ENCODE measurements at places on chromosomes 12 and 14.

- DNase-seq = no peak
Observed at GRCh38 chr12:49260166-49260565, 4.7 kb upstream of the TUBA1C start.

DNA sequence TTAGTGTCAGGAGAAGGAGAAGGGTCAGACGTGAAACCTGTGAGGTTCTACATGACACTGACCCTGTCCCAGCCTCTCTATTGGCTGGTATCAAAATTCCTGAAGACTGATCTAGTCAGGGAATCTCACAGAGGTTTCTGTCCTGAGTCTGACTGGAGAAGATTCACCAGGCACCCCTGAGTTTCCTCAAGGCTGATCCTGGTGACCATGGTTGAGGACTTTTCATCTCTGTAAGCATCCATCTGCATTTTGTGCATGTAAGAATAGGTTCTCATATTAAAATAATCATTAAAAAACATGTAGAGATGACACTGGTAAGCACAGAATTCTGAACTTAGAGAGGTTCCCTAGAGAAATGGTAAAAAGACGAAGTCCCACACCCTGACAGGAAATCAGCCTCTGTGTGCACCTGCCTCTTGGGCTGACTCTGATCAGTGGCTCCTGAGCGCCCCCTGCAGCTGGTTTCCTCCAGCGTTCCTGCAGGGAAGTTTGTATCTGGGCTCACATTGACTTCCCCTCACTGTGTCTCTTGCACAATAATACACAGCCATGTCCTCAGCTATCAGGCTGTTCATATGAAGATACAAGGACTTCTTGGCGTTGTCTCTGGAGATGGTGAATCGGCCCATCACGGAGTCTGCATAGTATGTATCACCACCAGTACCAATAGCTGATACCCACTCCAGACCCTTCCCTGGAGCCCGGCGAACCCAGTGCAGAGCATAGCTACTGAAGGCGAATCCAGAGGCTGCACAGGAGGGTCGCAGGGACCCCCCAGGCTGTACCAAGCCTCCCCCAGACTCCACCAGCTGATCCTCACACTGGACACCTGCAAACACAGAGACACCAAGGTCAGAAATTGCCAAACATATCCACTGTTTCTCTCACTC lies 991.9 kb downstream of the TMEM121 start:
- peak; percentile 11 for DNase-seq

DNA sequence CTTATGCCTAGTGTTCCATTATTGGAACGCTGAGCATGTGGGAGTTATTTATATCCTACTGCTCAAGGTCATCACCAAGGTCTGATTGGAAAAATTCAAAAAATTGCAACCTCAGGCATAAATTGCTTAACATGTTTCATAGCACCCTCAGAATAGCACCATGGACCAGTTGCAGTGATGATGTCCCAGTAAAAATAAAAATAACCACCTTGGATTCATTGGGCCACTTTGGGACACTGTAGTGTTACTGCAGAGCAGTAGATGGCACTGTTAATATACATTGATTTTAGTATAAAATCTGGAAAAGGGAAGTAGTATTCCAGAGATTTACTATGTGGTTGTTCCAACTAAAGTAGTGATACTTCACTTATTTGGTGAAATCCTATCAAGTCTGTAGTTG lies 31.0 kb upstream of the PTCSC3 start:
- DNase-seq = no peak

DNA sequence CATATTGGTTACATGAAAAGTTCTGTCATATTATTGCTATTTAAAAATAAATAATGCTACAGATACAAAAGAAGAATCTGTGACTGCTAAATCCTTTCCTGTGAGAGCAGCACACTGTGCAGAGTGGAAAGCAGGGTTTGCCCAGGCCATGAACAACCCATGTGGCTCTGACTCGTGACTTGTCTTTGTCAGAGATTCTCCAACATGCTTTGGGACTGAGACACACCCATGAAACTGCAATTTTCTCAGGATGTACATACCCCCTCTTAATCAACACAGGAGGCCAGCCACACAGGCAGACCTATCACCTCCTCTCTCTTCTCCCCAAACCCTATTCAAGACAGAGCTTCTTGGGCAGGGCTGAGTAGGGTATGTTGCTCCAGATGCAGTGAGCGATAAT lies 96.8 kb upstream of the NTF3 start:
- DNase-seq = no peak

- no peak for DNase-seq
Observed at GRCh38 chr12:113136128-113136989, 798 bp upstream of the RASAL1 start.

- no peak for DNase-seq
Observed at GRCh38 chr14:32432813-32433538, 103.9 kb downstream of the AKAP6 start.

DNA sequence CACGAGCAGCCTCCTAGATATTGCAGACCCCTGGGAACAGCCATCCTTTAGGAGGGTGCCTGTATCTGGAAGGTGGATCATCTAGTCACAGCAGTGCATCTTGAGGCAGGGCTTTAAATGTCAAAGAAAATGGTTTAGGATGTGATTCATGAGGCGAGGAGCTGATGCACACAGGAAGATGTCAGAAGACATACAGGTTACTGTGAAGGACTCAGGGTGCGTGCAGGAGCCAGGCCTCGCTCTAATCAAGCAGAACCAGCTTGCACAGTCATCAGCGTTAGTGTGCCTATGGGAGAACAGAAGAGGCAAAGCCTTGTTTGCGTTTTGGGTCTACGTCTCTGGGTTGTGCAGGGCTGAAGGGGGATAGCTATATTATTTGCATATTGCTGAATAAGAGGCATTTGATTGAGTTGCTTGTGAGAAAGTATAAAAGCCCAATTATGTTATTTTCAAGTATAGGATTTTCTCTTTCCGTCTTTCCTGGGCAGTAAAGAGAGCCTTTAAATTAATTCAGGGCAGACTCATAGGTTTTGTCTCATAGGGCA lies 77.3 kb upstream of the RPH3A start:
- no peak for DNase-seq

DNA sequence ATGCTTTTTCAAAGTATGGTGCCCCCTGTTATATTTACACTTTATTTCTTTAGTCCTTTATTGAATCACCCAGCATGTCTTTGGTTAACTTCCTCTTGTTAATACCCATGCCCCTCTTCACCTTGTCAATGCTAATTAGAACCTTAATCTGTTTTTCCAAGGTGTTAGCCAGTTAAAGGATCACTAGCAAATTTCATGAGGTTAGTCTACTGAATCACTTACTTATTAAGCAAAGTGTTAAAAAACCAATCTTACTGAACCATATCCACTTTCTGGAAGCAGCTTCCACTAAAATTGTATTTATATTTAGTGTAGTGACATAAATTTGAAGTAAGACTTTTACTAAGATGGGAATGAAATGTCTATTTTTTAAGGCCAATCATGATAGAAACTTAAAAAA lies 27.9 kb downstream of the TAOK3 start:
- no peak for DNase-seq

DNA sequence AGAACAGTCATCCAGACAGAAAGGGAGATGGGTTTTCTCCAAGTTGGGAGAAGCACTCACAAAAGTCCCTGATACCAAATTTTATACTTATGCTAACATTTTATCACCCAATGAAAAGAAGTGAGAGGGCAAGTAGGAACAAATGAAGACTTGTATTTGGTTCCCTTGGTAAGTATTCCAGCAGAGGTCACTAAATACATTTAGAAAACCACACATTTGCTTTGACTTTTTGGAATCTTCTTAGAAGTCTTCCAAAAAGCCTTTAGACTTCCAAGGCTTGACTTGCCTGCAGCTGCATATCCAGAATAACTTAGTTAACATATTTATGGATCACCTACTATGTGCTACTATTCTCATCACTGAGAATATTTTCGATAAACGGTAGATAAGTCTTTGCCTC lies 3.1 kb upstream of the GYS2 start:
- no peak for DNase-seq

- DNase-seq = no peak
Observed at GRCh38 chr12:129791396-129791795, 112.4 kb downstream of the TMEM132D start.

- DNase-seq = no peak
Observed at GRCh38 chr12:3603576-3603975, 112.6 kb downstream of the PRMT8 start.

GRCh38 chr12:12406762-12407161 lies 49.9 kb downstream of the BORCS5 start:
- no peak for DNase-seq

DNA sequence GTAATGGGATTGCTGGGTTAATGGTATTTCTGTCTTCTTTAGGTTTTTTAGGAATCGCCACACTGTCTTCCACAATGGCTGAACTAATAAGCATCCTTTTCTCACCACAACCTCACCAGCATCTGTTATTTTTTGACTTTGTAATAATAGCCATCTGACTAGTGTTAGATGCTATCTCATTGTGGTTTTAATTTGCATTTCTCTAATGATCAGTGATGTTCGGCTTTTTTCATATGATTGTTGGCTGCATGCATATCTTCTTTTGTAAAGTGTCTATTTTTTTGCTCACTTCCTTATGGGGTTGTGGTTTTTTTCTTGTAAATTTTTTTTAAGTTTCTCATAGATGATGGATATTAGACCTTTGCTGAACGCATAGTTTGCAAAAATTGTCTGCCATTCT lies 377.9 kb downstream of the GALC start:
- DNase-seq = no peak

DNA sequence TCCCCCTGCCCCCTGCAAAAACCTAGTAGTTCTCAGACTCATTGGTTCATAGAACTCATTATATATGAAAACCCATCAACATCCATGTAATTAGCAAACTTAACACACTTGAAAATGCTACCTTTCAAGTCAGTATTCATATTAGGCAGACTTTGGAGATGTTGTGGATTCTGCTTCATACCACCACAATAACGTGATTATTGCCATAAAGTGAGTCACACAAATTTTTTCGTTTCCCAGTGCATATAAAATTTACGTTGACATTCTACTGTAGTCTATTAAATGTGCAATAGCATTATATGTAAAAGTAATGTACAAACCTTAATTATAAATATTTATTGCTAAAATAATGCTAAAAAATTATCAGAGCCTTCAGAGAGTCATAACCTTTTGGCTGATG lies 654.0 kb downstream of the DIO2 start:
- no peak for DNase-seq

GRCh38 chr14:72201645-72202044 lies 269.4 kb downstream of the RGS6 start:
- no peak for DNase-seq

GRCh38 chr12:69108037-69108436 lies 131.3 kb upstream of the CPSF6 start:
- no peak for DNase-seq

DNA sequence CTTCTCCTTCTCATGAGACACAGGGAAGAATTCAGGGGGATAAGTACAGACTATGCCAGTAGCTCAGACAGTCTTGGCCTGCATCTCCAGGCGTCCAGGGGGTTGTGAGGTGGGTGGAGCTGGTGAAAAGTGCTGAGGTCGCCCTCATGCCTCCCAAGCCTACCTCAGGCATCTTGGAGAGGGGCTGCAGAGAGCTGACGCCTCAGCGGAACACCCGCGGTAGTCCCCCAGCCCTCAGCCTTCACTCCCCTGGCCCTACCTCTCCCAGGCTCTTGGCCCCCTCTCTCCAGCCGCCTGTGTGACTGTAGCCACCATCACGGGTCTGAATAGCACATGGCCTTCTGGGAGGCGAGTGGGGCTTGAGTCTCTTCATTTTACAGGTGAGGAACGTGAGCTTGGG lies 59.8 kb upstream of the DLK1 start:
- DNase-seq = no peak

DNA sequence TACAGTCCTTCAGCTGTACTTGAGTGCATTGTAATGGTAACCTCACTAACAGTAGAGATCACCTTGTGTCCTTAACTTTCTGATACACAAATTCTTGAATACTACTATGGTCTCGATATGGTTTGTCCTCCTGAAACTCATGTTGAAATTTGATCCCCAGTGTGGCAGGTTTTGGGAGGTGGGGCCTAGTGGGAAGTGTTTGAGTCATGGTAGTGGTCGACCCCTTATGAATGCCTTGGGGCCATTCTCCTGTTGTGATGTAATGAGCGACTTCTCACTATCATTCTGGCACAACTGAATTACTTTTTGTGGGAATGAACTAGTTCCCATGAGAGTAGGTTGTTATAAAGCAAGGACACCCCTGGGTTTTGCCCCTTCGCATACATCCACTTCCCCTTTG lies 52.3 kb downstream of the IPO8 start:
- DNase-seq = no peak

Measured in WERI-Rb-1 (cell line).